Fibroblast of upper back skin (primary cell): ENCODE measurements at places on chromosomes 5 and 9.

- DNase-seq = peak; percentile 21
Observed at GRCh38 chr5:101915554-101915953, 380.5 kb downstream of the SLCO4C1 start.

DNA sequence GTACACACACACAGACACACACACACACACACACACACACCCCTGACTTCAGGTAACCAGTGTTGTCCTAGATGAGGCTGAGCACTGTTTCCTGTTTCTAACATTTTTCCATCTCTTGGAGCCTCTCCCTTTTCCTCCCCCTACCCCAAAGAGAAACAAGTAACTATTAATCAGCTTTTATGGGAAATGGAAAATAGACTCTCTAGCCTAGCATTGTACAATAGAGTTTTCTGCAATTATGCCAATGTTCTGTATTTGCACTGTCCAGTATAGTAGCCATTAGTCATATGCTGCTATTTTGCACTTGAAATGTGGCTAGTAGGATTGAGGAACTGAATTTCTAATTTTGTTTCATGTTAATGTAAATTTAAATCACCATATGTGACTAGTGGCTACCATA is 33.1 kb downstream of the RAB3C start:
- no peak for DNase-seq

DNA sequence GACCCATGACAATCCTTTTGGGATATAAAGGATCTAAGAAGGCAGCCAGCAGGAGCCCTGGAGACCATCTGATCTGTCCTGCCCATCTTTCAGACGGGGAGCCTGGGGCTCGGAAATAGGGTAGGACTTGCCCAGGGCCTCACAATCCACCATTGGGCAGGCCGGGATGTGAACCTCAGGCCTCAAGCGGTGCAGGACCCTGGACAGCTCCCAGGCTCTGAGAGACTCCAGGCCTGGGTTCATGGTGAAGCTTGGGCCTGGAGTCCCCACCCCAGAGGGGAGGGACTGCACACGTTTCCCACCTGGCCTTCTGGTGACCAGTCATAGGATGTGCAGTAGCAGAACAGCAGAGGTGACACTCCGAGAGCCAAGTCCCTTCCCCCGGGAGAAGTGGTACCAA is 36.6 kb upstream of the RAPGEF1 start:
- peak; percentile 37 for DNase-seq

DNA sequence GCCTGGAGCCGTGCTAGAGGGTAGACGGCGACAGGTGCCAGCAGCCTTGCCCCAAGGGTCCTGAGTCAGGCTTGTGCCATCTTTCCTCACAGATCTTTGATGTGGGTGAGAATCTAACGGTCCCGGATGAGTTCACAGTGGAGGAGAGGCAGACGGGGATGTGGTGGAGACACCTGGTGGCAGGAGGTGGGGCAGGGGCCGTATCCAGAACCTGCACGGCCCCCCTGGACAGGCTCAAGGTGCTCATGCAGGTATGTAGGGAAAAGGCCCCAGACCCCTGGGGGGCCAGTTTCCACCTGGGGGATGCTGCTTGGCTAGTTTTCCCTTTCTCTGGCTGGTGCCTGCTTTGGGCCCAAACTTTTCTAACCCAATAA is 24.0 kb downstream of the PTGES2 start:
- DNase-seq = no peak

DNA sequence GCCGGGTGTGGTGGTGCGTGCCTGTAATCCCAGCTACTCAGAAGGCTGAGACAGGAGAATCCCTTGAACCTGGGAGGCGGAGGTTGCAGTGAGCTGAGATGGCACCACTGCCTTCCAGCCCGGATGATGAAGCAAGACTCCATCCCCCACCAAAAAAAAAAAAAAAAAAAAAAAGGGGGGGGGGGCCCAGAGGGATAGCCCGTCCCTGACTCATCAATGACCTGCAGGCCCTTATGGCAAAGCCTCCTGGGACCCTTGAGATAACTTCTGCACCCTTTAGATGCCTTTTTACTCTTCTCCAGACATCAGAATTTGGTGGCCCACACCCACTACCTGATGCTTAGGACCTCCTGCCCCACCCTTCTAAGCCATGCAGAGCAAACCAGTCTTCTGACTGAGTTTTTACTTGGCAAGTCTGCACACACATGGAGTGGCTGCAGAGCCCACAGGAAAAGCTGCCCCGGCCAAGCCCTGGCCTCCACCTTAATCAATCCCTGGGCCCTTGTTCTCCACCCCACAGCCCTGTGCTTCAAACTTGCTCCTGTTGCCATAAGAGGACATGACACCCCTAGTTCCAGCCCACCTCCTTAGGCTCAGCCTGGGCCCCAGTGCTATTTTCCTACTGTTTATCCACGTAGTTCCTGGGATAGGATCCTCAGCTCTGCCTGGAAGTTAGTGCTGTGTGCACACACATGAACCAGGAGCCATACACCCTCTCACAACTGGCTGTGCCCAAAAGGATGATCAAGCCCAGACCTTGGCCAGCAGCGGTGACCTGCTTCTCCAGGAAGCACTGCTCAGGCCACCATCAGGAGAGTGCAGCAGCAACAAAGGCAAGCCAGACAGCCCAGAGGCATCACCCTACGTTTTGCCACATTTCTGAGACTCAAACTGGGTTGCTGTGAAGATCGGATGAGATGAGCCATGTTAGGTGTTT is 5.1 kb downstream of the MGAT1 start:
- DNase-seq = no peak

- no peak for DNase-seq
Observed at GRCh38 chr5:132073231-132074013, at the start of gene CSF2. CSF2 (plus strand) TSS chr5:132073789; CDS start chr5:132073824, 35 bp downstream.

DNA sequence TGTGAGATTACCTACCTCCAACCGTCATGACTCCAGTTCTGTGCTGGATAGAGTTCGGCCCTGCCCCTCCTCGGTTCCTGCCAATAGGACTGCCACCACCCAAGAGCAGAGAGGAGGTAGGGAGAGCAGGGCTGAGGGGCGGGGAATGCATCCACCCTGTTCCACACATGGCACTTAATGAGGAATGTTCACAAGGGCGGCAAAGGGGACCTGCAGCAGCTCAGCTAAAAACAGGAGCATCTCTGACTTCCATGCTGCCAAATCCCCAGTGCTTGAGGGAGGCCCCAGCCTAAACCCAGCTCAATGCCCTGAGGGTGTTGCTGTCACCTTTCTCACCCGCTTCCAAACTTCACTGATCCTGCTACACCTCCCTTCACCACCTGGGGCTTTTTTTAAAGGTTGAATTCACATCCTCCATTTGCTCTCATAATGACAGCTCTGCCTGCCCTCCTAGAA is 7.8 kb upstream of the DELE1 start:
- no peak for DNase-seq

- no peak for DNase-seq
Observed at GRCh38 chr5:171924493-171925122, 81.8 kb downstream of the FBXW11 start.

- no peak for DNase-seq
Observed at GRCh38 chr5:162567644-162568043, 500.1 kb downstream of the GABRG2 start.

- no peak for DNase-seq
Observed at GRCh38 chr9:36053971-36054370, 17.3 kb downstream of the RECK start.

GRCh38 chr5:40999966-41000365 is 71.2 kb downstream of the MROH2B start:
- DNase-seq = no peak

DNA sequence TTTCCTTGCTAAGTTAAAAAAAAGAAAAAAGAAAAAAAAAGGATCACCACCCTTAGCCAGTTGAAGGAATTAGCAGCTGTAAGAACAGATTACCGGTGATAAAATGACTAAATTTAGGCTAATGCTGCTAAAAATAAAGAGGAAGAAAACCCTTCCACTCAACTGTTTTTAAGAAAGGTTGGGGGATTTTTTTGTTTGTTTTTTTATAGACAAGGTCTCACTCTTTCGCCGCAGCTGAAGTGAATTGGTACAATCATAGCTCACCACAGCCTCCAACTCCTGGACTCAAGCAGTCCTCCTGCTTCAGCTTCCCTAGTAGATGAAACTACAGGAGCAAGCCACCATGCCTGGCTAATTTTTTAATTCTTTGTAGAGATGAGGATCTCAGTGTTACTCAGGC is 101.7 kb downstream of the SNCAIP start:
- no peak for DNase-seq

- no peak for DNase-seq
Observed at GRCh38 chr9:77794985-77795384, 146.9 kb upstream of the GNA14 start.

DNA sequence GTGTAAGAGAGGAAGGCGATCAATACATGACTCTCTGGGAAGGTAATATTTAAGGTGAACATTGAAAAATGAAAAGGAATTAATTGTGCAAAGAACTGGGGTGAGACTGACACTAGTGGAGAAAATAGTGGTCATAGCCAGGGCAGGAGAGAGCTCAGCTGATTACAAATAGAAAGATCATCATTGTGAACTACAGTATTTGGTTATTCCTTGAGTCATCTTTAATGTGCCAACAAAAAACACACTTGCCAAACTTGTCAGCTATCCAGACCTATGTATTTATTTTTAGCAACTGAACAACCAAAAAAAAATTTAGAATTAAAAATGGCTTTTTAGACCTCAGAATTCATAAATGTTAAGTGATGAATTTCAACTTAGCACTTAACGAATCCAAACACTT is 749.8 kb upstream of the CDH9 start:
- peak; percentile 3 for DNase-seq

DNA sequence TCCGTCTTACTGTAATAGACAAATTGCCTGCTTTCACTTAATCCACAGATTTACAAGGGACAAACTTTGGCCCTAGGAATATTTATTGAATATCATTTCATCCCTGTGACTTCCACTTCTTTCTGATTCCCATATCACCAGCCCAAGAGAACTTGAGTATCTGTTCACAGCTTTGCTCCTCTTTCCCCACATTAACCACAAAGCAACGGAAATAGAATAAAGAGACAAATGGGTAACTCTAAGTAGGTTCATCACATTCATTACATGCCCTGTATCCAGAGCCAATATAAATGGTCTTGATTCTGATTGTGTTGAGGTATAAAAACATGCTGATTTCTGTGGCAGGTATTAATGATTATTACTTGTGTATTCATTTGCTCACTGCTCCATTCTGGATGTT is 41.9 kb downstream of the TMEM252 start:
- no peak for DNase-seq

DNA sequence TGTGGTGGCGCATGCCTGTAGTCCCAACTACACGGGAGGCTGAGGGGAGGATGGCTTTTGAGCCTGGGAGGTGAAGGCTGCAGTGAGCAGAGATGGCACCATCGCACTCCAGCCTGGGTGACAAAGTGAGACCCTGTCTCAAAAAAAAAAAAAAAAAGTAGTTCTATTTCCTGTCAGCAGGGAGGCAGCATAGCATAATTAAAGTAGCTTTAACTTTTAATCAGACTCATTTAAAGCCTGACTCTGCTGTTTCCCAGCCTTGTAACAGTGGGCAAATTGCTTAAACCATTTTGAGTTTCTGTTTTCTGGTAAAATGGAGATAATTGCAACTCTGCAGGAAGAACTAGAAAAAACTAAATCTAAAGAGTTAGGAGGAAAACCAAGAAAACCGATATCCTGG is 31.2 kb downstream of the CNOT6 start:
- no peak for DNase-seq

DNA sequence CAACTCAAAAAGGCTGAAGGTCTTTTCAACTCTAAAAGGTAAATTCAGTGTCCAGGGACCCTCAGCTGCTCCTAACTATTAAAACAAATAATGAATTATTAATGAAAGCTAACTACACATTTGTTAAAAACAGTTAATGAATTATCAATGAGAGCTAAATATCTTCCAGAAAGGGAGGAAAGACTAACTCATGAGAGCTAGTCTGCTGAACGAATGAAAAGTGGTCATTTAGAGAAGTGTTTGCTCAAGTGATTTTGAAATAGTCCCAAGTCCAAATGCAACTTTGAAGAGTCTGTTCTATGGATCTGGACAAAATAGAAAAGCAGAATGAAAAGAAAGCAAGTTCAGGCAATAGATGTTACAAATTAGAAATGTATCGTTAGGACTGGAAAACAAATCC is 133.9 kb upstream of the SPEF2 start:
- DNase-seq = no peak

GRCh38 chr5:42522783-42523182 is 99.5 kb downstream of the GHR start:
- DNase-seq = peak; percentile 22

GRCh38 chr5:2129568-2130272 is 247.0 kb upstream of the IRX4 start:
- DNase-seq = no peak

- DNase-seq = peak; percentile 58
Observed at GRCh38 chr9:129414377-129414992, 206.4 kb downstream of the C9orf50 start.

- DNase-seq = no peak
Observed at GRCh38 chr5:228886-229285, 10.8 kb downstream of the SDHA start.

- peak; percentile 72 for DNase-seq
Observed at GRCh38 chr9:127767909-127768331, 10.5 kb downstream of the SH2D3C start.

DNA sequence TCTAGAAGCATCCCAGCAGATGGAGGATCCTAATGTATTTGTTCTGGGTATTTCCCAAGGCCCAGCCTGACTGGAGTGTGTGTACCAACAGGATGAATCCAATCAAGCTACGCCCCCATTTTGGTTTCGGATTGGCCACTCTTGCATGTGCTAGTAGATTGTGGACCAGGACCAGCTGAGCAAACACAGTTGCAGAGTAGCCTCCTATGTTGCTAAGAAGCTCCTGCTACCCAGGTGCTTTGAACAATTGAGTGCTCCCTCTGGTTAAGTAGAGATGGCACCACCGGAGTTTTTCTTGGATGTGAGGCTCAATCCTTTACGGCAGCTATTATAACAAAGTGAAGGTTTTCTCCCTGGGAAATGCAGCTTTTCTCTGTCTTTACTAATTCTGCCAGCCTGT is 204.5 kb downstream of the NTRK2 start:
- DNase-seq = no peak

GRCh38 chr9:15641291-15641690 is 88.4 kb downstream of the CCDC171 start:
- DNase-seq = no peak

DNA sequence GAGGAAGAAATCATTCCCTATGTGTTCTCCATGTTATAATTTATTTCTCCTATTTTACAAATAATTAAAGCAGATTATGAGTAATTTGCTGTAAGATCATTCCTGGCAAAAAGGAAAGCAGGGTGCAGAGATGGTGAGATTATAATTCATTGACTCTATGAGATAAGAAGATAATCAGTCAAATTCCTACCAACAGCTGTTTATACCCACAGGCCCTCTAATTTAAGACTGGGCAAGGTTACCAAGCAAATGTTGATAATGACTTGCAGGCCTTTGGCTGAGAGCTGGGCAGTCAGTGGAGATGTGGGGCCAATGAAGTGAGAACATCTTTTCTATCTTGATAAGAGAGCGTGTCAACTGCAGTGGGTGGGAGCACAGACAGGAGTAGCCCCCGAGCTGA is 222.7 kb downstream of the ICE1 start:
- no peak for DNase-seq

GRCh38 chr9:110752766-110753165 is 84.2 kb downstream of the MUSK start:
- peak; percentile 94 for DNase-seq

DNA sequence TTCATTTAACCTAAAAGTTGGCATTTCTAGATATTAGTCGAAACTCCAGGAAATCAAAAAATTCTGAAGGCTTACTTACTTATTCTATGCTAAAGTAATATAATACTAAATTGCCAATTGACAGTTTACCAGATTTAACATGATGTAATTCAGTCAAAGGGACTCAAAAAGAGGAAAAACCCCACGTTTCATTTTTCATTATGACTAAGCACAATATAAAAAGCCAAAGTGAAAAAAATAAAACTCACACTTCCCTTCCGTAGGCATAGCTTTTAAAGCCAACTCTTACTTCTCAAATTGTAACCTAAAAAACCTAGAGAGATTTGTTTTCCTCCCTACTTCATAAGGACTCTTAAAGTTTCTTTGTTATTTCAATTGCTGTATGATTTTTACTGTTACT is 146.6 kb downstream of the RAPGEF6 start:
- DNase-seq = peak; percentile 2
